Activated CD4-positive, alpha-beta T cell treated with anti-CD3 and anti-CD28 coated beads, Interleukin-2, amount 50 U/mL, for 16 hours (primary cell): ENCODE measurements at places on chromosomes 3 and 15.
A peak's percentile ranks its signal among the peaks of the same experiment; 100 is the strongest.

DNA sequence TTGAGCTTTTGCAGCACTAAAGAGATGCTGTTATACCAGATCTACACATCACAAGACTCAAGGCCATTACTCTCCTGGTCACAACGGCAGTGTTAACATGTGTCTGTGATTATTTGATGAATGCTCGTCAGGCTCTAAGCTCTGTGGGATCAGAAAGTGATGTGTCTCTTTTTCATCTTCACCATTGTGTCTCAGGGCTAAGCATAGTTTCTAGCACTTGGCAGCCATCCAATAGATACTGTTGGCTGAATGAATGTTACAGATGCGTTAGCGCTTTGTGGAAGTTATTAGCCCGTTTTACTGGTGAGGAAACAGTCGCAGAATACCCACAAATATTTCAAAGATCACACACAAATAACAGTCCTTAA is 1.2 kb upstream of the FAM81A start:
- DNase-seq, result no peak

- DNase-seq, result no peak
These were observed 68.2 kb upstream of the THBS1 start for GRCh38 chr15:39512643-39513042.

- DNase-seq, result no peak
These were observed 13.4 kb upstream of the INSYN1 start for GRCh38 chr15:73766598-73766997.

GRCh38 chr15:51229907-51230330 is 108.5 kb downstream of the CYP19A1 start:
- DNase-seq, result no peak

DNA sequence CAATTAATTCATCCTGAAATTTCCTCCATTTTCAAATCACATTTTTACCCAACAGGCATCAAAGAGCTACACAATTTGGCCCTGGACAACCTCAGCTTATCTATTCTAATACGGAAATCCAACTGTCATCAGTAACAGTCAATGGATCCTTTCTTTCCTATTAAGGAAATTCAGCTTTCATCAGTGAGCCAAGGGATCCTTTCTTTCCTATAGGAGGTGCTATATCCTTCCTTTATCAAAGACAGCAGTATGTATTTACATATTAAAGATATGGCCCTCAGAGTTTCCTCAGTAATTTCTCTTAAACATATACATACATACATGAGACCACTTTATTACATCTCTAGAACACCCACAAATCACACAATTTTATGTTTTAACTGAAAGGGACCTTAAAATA is 10.1 kb downstream of the DHX36 start:
- DNase-seq, result no peak

DNA sequence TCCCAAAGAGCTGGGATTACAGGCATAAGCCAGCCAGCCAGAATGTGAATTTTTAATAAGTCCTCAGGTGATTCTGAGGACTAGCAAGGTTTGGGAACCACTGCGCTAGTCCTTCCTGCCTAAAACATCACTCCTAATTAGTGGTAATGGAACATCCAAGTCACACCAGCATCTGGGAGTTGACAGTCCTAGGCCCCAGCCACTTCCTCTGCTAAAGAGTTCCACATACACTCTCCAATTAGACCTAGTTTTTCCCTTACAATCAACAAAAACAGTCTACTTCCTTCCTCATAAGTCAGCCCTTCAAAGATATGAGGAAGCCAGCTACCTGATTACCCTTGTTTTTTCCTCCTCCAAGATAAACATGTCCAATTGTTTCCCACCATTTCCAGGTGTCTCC is 78.1 kb downstream of the OXNAD1 start:
- DNase-seq, result no peak

DNA sequence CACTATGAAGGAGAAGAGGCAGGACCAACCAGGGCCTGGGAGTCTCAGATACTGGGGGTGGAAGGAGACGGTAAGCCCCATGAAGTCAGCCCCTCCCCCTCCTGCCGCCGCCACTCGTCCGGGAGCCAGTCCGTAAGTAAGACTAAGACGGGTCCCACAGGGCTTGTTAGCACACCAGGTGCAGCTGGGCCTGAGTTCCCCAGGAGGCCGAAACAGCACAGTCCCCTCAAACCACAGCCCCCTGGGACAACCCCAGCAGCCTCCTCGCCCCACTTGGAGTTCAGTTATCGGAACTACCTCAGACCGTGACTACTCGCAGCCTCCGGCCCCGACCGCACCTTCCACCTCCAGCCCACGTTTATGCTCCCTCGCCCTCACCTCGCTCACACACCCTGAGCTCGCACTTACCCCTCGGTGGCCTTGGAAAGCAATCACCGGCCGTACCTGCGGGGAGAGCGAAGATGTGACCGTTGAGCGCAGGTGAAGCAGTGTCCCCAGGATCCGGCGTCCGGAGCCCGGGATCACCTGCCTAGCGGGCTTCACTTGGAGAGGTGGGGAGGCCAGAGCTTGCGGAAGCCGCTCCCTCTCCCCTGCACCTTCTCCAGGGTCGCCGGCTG is 557 bp downstream of the ELL3 start:
- DNase-seq, result no peak

- no peak for DNase-seq
These were observed 14.5 kb downstream of the H1-8 start for GRCh38 chr3:129557548-129557894.

DNA sequence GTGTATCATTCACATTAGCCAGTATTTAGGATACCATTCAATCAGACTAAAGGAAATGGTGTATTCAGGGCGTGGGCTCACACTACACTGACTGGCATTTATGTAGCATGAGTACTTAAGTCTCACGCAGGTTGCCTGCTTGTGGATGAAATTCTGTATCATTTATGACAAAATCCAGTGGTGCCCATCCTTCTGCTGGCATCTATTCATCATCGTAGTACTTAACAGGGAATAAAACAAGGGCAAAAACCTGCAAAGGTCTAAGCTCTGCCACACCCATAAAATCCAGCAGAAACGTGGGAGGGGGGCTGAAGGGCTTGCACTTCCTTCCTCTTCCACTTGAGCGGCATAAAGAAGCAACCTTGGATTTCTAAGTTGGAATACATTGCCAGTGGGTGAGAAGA is 2.7 kb downstream of the GAP43 start:
- DNase-seq, result no peak

- no peak for DNase-seq
These were observed 28.5 kb downstream of the PLA1A start for GRCh38 chr3:119626196-119626595.

- DNase-seq, result peak; percentile 25
These were observed 138.0 kb downstream of the FBN1 start for GRCh38 chr15:48507416-48508065.

DNA sequence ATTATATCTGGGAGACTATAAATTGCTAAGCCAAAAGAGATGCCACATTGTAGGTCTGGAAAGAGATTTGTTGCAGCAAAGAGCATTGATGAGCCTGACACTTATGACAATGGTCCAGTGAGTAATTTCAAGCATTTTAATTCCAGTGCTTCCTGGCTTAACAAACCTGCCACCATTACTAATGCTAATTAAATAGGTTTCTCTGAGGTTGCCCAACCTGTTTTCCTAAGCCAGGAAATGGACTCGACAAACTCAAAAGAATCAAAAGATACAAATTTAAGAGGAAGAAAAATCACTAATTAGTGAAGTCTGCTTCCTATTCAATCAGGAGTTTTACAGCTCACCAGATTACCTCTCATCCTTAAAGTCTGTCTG is 36.7 kb upstream of the CTDSPL start:
- no peak for DNase-seq

- DNase-seq, result no peak
These were observed 192.6 kb upstream of the ALCAM start for GRCh38 chr3:105174017-105174615.

- DNase-seq, result no peak
These were observed 60.2 kb downstream of the SLTM start for GRCh38 chr15:58873267-58873666.
